AG20443 (cell line): ENCODE measurements at places on chromosomes 6 and 20.

DNA sequence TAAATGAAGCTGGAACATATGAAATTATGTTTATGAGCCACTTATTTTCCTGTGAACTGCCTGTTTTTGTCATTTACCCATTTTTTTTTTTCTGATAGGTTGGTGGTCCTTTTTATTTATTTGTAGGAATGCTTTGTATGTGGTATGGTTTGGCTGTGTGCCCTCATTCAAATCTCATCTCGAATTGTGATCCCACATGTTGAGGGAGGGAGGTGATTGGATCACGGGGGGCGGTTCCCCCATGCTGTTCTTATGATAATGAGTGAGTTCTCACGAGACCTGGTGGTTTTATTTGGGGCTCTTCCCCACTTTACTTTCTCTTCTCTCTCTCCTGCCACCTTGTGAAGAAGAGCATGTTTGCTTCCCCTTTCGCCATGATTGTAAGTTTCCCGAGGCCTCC, 77.3 kb downstream of the CDH26 start:
- no peak for DNase-seq

DNA sequence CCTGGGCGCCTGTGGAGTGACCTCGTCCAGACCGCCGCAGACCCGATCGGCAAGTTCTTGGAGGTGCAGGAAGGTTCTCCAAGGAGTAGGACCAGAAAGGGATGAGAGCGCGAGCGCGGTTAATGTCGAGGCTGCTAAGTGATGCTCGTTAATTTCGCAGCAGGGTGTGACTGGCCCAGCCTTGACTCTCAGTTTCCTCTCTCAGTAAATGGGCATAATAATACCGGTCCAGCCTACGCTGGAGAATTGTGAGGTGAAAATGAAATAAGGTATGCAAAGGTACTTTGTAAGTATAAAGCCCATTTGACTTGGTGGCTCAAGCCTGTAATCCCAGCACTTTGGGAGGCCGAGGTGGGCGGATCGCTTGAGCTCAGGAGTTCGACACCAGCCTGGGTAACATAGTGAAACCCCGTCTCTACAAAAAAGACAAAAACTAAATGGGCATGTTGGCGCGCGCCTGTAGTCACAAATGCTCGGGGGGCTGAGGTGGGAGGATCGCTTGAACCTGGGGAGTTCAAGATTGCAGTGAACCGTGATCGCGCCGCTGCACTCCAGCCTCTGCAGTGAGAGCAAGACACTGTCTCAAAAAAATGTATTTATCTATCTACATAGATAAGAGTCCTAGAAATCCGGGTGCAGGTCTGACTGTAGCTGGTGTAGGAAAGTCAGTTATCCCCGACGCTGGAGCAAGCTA, 634 bp upstream of the BTBD9 start:
- no peak for DNase-seq

- no peak for DNase-seq
These were observed 87.8 kb downstream of the L3MBTL3 start for GRCh38 chr6:130105996-130106704.

- DNase-seq = no peak
These were observed 145.4 kb downstream of the NFATC2 start for GRCh38 chr20:51397137-51397536.

GRCh38 chr6:166751051-166751595, 124.1 kb upstream of the RPS6KA2 start:
- DNase-seq = no peak

GRCh38 chr6:48560408-48560807, 449.4 kb upstream of the PTCHD4 start:
- DNase-seq = peak; percentile 8

GRCh38 chr20:57061051-57061900, 205.2 kb downstream of the BMP7 start:
- peak; percentile 62 for DNase-seq

GRCh38 chr6:20302702-20303251, 90.5 kb upstream of the MBOAT1 start:
- DNase-seq = no peak

- no peak for DNase-seq
These were observed 260.3 kb downstream of the TAF4 start for GRCh38 chr20:61805365-61805764.
